ENCODE measurements at places on chromosomes 3 and 15. TPM values are rescaled to one million over a fixed set of nuclear protein-coding genes. Genes with fewer than 3 reads are reported as not detected.

DNA sequence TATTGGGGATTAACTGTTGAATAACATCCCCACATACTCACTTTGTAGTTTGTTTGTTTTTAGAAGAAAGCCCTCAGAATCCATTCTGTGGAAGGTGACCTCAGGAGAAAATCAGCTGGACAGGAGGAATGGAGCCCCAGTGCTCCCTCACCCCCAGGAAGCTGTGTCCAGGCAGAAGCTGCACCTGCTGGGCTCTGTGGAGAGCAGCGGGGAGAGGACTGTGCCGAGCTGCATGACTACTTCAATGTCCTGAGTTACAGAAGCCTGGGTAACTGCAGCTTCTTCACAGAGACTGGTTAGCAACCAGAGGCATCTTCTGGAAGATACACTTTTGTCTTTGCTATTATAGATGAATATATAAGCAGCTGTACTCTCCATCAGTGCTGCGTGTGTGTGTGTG, 14.0 kb downstream of the TIGIT start:
- peaks cover 21% of the 10 kb centered on the region for H3K4me1 ChIP-seq
- no peaks in the 10 kb centered on the region for H3K36me3 ChIP-seq
- H3K4me3 ChIP-seq, result no peak overlapping the region
- DNase-seq, result no peak

The CRYBG3 gene
- 5.3 TPM for total RNA-seq

The FETUB gene
- not detected for total RNA-seq

DNA sequence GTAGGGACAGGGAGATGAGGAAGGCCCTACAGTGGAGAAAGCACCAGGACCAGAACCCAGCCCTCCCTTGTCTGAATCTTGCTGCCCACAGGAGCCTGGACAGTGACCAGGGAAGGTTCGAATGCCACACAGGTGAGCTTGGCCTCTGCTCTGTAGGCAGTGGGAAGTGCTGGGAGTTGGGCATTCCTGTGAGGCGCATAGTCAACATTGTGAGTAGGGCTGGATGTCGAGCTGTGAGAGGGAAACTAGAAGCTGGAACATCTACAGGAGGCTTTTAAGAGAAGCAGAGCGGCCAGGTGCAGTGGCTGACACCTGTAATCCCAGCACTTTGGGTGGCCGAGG, 20.3 kb upstream of the ALAS1 start:
- H3K4me3 ChIP-seq, result no peak overlapping the region
- no peaks in the 10 kb centered on the region for H3K36me3 ChIP-seq
- H3K4me1 ChIP-seq, result peaks cover 12% of the 10 kb centered on the region
- no peaks in the 10 kb centered on the region for H3K27me3 ChIP-seq

The GHSR gene
- not detected for total RNA-seq

DNA sequence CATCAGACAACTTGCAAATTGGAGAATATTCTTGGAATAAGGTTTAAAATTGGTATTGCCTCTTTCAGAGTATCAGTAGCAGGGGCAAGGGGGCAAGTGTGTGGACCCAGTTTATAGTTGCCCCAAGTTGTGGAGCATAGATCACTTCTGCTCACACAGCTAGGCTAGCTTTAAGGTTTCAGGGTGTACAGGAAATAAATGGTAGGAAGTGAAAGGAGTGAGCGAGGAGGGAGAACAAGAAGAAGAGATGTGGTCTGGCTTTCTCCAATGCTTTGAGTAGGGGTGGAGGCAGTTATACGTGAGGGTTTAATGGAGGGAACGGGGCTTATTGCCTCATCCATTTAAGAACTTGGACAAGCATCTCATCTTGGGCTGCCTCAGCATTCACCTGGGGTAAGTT, 290.0 kb upstream of the CFAP20DC start:
- no peak for DNase-seq
- peaks cover 7% of the 10 kb centered on the region for H3K4me1 ChIP-seq
- H3K36me3 ChIP-seq, result no peaks in the 10 kb centered on the region
- no peak overlapping the region for H3K27ac ChIP-seq
- no peak overlapping the region for H3K4me3 ChIP-seq
- no peaks in the 10 kb centered on the region for H3K27me3 ChIP-seq

The AGBL1 gene
- total RNA-seq, result not detected

The RMDN3 gene
- 26.0 TPM for total RNA-seq

DNA sequence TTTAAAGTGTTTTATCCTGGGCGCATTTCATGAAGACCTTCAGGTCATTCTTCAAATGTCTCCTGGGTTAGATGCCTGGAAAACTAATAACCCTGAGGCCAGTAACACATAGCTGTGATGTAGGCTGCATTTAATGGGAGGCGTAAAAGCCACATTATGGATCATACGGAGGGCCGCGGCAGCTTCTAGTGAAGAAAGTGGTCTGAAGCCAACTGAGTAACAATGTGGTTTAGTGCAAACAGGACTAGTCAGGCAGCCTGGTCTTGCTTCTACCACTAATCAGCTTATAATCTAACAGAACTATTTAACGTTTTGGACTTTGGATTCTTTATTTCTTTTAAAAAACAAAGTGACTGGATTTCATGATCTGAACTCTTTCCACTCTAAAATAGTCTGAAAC, 54.4 kb downstream of the ADAMTSL3 start:
- H3K27ac ChIP-seq, result no peak overlapping the region
- no peaks in the 10 kb centered on the region for H3K4me1 ChIP-seq
- H3K27me3 ChIP-seq, result no peaks in the 10 kb centered on the region
- no peaks in the 10 kb centered on the region for H3K36me3 ChIP-seq
- H3K4me3 ChIP-seq, result no peak overlapping the region

- H3K4me1 ChIP-seq, result no peaks in the 10 kb centered on the region
- H3K36me3 ChIP-seq, result no peaks in the 10 kb centered on the region
- no peak overlapping the region for H3K27ac ChIP-seq
- H3K4me3 ChIP-seq, result no peak overlapping the region
These were observed 33.7 kb downstream of the RORA start for GRCh38 chr15:61195116-61196002.

- no peak overlapping the region for H3K27ac ChIP-seq
- peaks cover 12% of the 10 kb centered on the region for H3K4me1 ChIP-seq
- H3K4me3 ChIP-seq, result no peak overlapping the region
- no peaks in the 10 kb centered on the region for H3K36me3 ChIP-seq
- peaks cover 3% of the 10 kb centered on the region for H3K27me3 ChIP-seq
These were observed 18.4 kb downstream of the ZDHHC23 start for GRCh38 chr3:113966172-113966571.
